Caki2 (cell line): ENCODE measurements at places on chromosomes 11 and 22.

DNA sequence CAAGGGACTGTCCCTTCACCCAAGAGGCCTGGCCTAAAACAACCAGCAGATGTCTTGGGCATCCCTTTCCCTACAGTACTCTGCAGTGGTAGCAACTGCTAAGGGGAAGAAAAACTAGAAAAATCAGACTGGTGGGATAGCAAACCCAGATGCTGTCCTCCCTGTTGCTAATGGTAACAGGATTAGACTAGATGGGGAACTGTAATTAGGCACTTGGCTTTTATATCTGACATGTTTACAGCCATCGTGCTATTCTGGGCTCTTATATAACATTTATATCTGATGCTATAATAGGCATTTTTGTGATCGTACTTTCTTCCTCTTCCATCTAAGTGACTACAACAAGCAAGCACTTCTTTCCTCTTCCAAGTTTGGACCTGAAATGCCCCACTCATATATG, 316.7 kb downstream of the DLG2 start:
- no peak for DNase-seq

GRCh38 chr22:41801147-41801819, 804 bp downstream of the CCDC134 start:
- DNase-seq, result no peak

DNA sequence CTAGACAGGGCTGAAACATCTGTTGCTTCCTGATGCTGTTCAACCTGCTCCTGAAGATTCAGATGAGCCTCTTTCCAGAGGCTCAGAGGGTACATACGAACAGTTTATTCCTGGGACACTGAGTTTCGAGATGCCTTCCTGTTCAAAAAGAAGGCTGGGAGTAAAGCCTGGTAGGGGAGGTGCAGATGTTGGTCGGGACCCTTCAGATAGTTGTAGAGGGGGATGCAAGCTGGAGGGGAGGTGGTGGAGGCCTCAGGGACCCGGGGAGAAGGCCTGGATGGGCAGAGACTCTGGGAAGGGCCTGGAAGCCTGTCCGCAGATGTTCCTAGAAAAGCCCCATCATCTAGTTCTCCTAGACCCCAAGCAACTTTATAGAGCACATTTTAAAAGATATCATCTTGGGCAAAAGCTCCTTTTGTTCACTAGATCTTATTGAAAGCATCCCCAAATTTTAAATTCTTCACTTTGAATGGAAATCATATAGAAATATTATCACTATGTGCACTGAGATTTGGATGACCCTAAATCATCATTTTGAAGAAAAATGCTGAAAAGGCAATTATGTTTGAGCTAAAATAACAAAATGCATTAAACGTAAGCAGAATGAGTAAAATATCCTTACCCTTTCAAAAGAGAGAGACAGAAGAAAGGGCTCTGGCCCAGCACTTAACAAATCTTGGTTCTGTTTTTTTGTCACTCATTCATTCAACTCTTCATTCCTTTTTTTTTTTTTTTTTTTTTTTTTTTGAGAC, 41.2 kb downstream of the RTL6 start:
- DNase-seq, result no peak

DNA sequence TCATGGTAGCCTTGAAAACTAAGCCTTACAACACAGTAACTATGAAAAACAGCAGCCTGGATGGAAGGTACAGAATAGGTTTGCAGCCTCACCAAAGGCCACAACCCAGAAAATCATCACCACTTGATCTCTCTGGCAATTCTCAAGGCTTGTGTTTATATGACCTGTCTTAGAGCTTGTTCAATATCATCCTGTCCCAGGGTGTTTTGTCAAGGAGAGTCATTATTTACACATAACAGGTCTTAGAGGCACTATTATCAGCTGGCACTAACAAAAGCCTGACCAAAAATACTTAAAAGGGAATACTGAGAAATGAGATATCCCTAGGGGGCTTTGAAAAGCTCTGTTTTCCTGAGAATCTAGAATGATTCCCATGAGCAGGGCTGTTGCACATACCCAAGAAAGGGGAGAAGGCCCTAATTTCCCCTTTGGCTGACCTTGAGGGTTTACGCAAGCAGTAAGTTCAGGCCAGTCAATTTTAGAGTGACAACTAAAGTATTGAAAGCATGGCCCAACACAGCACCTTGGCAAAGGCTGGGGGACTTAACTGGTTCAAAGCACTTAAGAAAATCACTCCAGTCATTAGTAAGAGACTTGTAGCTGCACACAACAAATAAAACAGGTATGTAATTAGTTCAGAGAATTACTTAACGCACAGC, 7.9 kb downstream of the SC5D start:
- no peak for DNase-seq

DNA sequence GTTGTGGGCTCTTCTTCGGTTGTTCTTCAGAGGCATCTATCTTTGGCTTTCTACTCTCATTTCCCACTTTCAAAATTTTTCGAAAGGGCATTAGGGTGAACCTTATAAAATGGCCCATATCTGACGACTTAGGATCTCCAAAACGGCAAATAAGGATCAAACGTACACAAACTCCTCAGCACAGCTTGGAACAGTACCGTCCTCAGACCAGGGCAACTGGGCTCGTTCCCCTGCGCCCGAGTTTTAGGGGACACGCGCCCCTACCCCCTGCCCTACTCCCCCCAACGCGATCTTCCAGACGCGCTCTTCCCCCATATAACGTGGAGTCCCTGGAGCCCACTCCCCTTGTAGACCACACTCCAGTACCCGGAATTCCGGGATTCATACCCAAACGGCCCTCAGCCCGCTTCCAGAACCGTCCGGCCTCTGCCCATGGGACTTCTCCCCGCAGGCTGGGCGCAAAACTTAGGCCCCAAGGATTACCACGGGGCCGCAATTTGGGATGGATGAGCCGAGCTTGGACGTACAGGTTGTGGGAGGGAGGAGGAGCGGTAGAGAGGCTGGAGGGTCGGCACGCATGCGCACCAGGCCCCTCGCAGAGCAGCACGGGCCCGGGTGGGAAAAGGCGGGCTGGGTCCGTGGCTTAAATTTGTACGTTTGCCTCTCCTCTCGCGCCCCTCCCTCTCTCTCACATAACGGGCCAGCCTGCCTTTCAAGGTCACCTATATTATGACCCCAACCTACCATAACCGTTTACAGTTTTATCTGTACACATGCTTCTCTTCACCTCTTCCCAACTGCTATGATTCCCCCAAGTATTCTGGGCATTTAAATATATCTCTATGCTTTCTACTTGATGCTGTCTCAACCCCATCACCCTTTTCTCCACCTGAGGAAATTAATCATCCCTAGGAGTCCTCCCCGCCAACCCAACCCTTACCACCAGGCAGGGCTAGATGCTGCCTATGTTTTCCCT, 3.4 kb downstream of the CCDC89 start:
- peak; percentile 63 for DNase-seq

DNA sequence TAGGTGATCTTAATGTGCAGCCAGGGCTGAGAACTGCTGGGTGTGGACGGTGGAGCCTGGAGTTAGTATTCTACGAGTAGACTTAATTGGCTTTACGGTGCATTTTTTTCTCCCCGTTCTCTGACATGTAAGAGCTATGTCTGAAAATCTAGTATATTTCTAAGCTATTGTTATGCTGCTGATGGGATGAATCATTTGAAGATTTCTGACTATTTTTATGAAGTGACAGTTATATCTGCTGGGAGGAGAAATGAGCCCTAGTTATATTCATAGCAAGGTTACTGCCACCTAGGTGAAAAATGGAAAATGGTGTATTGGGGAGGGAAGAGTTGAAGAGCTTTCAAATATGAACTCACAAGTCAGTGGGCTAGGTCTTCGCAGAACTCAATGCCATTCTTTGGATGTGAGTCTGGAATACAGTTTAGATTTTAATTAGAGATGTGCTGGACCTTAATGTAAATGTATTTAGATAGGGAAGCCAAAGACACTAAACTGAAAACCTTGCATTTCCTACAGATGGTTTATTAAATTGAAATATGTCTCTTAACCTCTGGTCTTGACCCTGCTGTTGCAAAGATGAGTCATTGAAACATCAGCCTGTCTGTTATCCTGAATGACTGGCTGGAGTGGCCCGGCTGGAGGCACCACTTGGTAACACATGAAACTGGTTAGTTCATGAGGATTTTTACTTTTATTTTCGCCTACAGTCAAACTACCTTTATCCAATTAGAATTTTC, 293.7 kb downstream of the DDX10 start:
- no peak for DNase-seq

- DNase-seq, result peak; percentile 64
Observed at GRCh38 chr11:8234425-8234821, 29.3 kb downstream of the LMO1 start.

GRCh38 chr11:94141511-94142307, 13.1 kb downstream of the PANX1 start:
- DNase-seq, result no peak

GRCh38 chr11:47372422-47372821, 5.9 kb downstream of the SPI1 start:
- no peak for DNase-seq

DNA sequence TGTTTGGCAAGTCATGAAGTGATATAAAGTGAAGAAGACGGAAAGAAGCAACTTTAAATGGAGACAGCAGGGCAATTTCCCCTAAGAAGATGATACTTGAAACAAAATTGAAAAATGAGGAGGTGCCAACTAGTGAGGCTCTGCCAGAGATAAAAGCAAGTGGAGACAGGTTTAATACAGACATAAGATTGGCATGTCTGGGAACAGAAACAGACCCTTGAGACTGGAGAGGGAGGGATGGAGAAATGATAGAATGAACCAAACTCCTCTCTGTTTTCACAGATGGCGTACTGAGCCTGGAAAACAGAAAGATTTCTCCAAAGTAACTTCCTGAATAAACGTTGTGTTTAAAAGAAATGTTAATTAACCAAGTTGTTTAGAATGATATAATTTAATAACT, 354.5 kb upstream of the ANO5 start:
- no peak for DNase-seq

- DNase-seq, result peak; percentile 16
Observed at GRCh38 chr11:101706541-101706940, 122.7 kb upstream of the TRPC6 start.
